Activated T-cell treated with anti-CD3 and anti-CD28 coated beads for 48 hours (primary cell): ENCODE measurements at places on chromosomes 7 and 10.

- no peak for DNase-seq
These were observed 4.5 kb downstream of the PRAP1 start for GRCh38 chr10:133351408-133352318.

DNA sequence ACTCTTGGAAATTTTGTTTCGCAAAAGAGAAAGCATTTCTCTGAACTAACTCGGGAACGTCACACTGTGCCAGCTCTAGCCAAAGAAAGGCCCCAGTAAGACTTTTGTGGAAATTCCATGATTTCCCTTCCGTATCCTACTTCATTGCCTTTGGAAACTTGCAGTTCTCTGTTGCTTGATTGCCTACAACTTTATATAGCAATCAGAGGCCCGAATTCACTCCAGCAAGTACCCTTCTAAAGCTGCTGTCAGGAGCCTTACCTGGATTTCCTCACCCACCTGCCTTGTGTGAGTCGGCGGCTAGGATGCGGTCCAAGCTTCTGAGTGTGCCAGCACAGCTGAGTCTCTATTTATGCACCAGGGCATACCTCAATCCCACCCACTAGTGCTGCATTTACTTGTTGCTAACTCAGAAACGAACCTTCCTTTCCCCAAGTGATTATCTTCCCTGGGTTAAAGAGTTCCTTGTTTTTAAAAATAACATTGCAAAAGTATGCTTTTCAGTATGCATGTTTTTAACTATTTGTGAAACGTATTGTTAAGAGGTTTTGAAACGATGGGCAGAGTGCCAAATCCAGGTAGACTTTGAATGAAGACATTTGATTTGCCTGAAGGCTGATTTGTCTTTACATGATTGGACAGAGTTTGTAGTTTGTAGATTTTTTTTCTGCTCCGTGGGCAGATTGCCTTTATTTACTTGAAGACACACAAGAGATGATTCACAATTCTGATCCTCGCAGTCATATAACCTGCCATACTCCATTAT is at the start of gene AGR2:
TSS of gene AGR2 (minus strand) at position 326 of the 766 bp plus-strand sequence. CDS start 3,203 bp downstream, outside the sequence.
- DNase-seq, result no peak

DNA sequence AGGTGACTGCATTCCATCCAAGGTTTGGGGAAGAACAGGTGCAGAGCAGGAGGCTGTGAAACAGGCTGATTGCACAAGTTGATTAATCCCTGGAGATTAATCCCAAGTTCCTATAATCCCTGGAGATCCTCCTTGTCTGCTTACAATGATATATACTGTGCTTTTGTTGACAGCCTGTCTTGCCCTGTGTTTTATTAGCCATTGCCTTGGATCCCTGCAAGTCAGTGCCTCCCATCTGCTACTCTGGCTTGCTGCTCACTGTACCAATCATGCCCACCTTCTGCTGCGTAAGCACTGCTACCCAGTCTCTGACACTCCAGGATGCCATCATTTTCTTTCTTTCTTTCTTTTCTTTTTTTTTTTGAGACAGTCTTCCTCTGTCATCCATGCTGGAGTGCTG is 65.4 kb downstream of the ANKRD61 start:
- no peak for DNase-seq

DNA sequence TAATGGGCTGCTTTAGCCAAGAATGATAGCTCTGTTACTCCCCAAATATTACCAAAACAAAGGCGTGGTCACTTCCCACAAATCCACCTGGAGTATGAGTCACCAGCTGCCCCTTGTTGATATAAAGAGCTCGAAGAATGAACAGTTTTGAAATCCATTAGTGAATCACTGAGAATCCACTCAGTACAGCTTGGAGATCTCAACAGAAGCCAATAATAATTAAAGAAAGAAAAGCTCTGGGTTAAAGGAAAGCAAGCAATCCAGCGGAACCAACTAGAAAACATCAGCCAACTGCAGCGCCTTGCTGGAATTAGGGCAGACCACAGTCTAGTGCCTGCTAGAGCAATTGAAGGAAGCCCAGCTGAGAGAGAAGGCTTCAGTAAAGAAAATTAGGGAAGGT is 576.0 kb upstream of the C7orf33 start:
- no peak for DNase-seq

DNA sequence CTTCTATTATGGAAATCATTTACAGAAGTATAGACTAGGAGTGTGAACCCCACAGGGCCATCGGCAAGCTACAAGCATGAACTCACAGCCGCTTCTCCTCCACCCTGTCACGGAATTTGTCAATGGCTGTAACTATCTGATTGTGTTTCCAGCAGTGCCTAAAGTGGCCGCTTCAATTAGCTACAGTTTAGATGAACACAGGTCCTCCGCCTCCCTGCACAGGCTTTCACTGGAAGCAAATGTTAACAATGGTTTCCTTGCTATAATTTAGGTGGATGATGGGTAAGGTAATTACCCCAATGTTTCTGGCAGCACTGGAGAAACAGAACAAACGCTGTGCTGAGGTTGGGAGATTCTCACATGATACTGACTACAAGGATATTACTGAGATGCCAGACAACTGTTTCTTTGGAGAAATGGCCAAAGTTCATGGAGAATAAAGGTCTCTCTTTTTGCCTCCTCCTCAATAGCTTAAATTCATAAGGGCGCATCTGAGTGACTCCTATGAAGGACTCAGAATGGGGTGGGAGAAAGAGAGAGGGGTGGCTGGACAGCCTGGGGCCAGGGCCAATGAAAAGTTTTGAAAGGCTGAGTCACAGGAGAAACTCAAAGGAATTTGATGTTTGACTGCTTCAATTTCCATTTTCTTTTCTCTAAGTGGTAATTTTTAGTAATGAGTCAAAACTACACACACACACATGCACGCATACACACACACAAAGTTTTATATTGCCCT is 78.9 kb downstream of the SVIL start:
- DNase-seq, result no peak

DNA sequence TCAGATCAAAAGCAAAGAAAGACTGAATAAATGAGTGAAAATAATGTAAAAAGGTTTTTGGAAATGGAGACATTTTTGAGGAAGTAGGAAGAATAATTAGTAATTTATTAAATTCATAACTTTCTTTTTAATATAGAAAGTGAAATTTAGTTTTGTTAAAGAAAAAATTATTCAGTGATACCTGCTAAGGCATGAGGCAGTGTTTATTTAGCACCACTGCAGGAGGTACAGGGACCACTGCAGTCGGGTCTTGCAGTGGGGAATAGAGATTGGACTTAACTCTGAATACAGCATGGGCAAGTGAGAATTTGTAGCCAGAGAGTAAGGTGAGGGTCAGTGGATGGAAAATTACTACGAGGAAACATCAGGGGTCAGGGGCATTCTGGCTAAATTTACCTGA is 39.9 kb downstream of the TPST1 start:
- DNase-seq, result no peak

DNA sequence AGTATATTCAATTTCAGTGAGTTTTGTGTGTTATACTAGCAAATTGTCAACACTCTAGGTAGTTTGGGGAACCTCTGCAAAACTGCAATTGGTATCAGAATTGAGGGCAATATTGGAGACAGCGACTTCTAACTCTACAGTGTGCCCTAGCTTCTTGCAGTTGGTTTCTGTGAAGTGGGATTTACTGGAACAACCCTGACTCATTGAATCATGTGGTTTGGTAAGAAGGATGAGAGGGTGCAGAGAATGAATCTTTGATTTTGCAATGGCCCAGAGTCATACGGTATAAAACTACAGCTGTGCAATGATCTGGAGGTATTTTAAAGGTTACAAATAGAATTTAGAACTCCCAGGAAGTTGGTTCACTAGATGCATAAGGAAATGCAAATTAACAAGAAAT is 129.1 kb upstream of the PPP1R3A start:
- DNase-seq, result no peak

GRCh38 chr10:101968940-101969321 is 87.0 kb downstream of the ARMH3 start:
- DNase-seq, result no peak
